A673 (cell line): ENCODE measurements at places on chromosomes 7 and 10.
A peak's percentile ranks its signal among the peaks of the same experiment; 100 is the strongest.

DNA sequence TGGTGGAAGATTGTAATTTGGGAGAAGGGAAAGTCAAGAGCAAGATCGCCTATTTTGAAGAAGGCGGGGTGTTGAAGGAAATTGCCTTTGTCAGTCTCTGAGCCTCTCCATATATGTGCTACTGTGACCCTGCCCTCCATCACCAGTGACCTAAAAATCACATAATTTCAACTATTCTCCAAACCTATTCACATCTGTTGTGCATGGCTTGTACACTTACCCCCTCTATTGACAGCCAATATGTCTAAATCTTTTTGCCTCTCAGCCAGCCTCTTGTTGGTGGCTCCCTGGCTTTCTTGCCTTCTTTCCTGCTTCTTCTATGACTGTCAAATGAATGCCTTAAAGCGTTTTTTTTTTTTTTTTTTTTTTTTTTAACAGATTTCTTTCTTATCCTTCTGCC is 295.6 kb downstream of the AUTS2 start:
- peak; percentile 65 for DNase-seq

- no peak for DNase-seq
These were observed 29.1 kb downstream of the CDCA7L start for GRCh38 chr7:21916629-21917028.

DNA sequence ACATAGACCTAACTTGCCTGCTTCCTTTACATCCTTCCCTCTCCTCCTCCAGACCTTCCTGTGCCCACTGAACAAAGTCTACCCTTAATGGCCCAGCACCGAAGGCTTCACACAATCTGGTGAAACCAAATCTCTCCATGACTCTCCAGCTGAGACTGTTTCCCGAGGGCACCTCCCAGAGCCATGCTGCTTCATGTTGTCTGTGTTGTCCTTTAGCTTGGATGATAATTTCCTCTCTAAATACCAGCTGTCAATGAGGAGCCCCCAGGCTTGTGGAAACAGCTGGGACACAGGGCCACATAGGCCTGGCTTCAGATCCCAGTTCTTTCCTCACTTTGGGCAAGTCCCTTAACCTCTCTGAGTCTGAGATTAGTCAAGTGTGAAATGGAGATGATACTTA is 54.3 kb downstream of the DLD start:
- DNase-seq, result no peak

- DNase-seq, result no peak
These were observed 287.4 kb downstream of the C7orf25 start for GRCh38 chr7:42624471-42624870.

DNA sequence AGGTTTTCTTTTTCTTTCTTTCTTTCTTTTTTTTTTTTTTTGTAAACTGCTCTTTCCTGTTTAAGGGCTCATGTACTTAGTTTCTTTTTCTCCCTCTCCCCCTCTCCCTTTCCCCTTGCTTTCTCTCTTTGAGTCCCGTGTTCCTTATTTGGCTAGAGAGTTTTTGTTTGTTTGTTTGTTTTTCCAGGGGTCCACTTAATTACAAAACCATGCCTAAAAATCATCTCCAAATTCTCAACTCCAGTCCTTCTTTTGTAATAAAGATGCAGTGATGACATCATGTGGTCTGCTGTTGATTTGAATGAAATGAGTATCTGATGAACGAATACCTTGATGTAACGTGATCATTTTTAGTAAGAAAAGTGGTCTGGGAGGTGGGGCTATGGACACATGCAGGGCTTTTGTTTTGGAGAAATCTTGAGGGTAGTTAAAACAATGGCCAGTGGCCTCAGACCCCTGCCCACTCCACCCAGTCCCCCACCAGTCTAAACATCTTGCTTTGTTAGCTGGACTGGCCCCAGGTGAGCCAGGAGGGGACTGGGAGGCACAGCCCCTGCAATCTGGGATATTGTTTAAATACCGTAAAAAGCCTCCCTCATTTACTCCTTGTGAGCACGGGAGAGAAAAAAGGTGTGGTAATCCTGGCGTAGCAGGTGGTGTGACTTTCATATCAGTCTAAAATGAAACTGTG is 165.7 kb downstream of the LRMDA start:
- DNase-seq, result no peak

- no peak for DNase-seq
These were observed 213.5 kb upstream of the NRP1 start for GRCh38 chr10:33547976-33548375.

GRCh38 chr10:33719005-33719703 is 384.7 kb upstream of the NRP1 start:
- no peak for DNase-seq

- DNase-seq, result no peak
These were observed 184.1 kb downstream of the DOCK4 start for GRCh38 chr7:112022128-112022527.

DNA sequence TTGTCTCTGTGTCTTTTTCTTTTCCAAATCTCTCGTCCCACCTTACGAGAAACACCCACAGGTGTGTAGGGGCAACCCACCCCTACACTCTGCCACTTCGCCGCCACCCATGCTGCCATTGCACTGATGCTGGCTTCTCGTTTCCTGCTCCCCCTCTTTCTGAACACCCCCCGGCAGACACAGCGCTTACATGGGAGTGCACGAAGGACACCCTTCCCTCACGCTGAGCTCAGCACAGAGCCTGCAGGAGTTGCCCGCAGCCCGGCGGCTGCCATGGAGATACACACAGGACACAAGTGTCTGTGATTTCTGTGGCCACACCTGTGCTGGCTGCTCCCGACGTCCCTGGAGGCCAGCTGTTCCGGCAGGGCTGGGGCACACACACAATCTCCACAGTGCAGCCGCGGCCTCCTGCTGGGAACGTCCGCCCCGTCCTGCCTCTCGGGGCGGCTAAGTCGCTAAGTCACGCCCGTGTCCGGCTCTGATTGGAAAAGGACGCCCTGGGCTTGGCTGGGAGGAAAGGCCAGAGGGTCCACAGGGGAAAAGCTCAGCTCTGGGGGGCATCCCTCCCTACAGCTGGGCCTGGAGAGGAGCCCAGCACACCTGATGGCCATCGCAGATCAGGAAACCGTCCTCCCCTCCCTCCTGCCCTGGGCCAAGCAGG is 349.8 kb downstream of the PTPRN2 start:
- no peak for DNase-seq

DNA sequence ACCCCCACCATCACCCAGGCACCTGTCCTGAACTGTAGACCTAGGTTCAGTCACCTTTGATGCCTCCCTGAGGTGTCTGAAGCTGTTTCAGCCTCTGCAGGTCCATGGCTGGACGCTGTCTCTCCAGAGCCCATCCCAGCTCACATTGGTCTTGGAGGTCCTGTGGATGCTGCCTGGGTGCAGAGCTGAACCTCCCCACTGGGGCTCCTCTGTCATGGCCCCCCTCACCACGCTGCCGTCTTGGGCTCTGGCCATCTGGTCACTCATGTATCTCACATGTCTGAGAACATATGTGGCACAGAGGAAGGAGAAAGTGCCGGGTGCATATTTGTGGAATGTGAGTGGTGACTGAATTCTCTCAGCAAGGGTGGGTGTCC is 108.9 kb downstream of the NKX6-2 start:
- no peak for DNase-seq

DNA sequence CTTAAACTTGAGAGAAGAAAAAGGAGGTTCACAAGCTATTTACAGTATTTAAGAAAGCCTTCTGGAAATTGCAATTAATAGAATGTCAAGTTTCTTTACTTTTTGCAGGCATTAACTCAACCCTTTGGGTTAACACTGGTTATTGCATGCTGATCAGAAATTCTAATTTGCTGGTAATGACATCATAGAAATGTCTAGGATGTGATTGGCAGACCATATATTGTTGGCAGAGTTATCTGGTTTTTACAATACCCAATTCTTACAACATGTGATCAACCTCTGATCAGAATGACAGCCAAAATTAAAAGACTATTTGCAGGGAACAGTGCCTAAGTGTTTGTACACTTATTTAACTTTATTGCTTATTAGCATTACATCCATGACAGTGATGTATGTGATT is 1.6 kb upstream of the CASD1 start:
- DNase-seq, result no peak

- no peak for DNase-seq
These were observed 291.7 kb downstream of the DNAJB6 start for GRCh38 chr7:157628456-157628855.

GRCh38 chr10:133180965-133181639 is 21.1 kb downstream of the KNDC1 start:
- no peak for DNase-seq

DNA sequence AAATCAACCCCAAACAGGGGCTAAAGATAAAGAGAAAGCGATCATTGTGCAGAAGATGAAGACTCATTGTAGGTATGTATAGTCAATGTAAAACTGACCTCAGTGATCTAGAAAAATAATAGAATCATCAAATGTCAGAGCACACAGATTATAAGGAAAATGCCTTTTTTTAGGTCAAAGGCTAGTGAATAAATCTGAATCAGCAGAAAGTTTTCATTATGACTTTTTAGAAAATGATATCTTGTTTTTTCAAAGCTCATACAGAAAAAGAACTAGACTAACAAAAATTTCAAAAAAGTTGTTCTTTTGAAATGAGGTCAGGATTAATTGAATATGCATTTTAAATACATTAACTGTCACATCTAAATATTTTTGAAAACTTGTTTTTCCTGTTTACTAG is 60.2 kb upstream of the STEAP4 start:
- no peak for DNase-seq

DNA sequence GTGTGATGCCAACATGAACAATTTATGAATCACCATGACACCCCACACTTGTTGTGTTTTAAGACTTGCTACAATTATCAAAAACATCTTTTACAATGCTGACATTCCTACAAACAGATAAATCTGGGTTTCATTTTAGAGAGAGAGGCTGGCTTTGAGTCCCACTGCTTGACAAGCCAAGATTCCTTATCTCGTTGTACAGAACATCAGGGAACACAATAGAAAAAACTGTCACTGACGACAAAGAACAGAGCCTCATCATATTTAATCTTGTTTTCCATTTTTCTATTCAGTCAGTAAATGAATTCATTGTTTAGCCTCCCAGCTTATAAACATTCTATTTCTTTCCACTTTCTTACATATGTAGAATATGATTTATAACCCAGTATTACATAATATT is 461.6 kb upstream of the VSTM2A start:
- DNase-seq, result no peak

- no peak for DNase-seq
These were observed 13.4 kb upstream of the AP1S1 start for GRCh38 chr7:101140746-101141382.

GRCh38 chr10:93565446-93565845 is 1.0 kb upstream of the FFAR4 start:
- DNase-seq, result no peak

DNA sequence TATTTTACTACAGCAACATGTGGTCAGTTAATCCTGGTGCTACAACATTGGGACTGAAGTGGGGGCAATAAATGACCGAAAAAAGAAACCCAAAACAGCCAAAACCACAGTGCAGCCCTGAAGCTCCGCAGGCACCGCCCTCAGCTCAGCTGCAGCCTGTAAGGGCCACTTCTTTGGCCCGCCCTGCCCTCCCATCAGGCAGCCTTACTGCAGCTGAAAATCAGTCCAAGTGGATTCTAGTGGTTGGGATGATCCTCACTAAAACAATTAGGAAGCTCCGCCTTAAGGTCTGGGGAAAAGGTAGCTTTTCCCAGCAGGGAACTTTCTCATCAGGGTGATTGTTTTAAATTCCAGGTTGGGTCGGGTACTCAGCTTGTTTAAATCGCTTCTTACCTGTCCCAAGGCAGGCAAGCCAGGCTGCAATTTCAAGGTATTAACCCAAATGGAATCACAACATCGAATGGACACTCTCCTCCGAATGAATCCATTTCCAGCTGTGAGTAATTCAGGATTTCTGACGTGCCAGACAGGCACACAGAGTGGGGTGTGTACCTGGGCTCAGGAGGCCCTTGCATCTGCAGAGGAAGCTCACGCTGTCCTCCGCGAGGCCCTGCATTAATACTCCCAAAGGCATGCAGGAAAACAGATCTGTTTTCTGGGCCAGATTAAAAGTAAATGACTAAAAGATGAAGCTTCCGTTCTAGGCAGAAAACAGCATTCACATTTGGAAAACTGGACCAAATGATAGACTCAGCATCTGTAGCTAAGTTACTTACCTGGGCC is 104.3 kb downstream of the CREB5 start:
- no peak for DNase-seq

- peak; percentile 42 for DNase-seq
These were observed 11.3 kb upstream of the A1CF start for GRCh38 chr10:50896721-50897120.

- no peak for DNase-seq
These were observed 28.6 kb upstream of the LAMB4 start for GRCh38 chr7:108158776-108159175.

DNA sequence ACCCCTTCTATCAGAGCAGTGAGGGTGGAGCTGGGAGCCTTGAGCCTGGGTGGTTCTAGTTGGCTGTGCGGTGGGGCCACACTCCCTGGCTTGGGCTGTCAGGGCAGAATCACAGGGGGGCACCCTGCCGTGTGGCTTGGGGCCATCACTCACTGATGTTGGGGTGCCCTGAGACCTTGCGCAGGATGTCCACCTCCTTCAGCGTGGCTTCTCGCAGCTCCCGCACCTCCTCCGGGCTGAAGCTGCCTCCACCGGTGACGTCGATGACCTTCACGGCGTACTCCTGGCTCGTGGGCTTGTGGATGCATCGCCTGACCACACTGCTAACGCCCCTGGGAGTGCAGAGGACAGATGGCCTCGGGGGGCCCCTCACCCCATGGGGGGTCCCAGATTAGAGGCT is 5.3 kb downstream of the PHKG1 start:
- DNase-seq, result no peak

GRCh38 chr7:123314886-123315285 is 115.1 kb upstream of the SLC13A1 start:
- no peak for DNase-seq

- no peak for DNase-seq
These were observed 3.0 kb upstream of the CYP2W1 start for GRCh38 chr7:979886-980571.

- no peak for DNase-seq
These were observed 71.7 kb upstream of the GPR22 start for GRCh38 chr7:107398161-107398560.

- no peak for DNase-seq
These were observed 995 bp upstream of the CLDN3 start for GRCh38 chr7:73770860-73771670.

GRCh38 chr7:44973610-44974401 is 5.0 kb downstream of the MYO1G start:
- peak; percentile 50 for DNase-seq

DNA sequence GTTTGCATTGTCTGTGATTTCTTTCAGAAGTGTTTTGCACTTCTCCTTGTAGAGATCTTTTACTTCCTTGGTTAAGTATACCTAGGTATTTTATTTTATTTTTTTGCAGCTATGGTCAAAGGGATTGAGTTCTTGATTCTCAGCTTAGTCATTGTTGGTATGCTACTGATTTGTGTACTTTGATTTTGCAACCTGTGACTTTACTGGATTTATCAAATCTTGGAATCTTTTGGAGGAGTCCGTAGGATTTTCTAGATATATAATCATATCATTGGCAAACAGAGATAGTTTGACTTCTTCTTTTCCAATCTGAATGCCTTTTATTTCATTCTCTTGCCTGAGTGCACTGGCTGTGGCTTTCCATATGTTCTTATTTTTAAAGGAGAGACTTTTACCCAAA is 41.9 kb downstream of the CCSER2 start:
- DNase-seq, result no peak
